Activated T-cell treated with anti-CD3 and anti-CD28 coated beads, Interleukin-2, amount 50 U/mL, for 24 hours (primary cell): ENCODE measurements at places on chromosomes 6 and 20.

GRCh38 chr20:5890773-5891441, 59.4 kb downstream of the TRMT6 start:
- DNase-seq, result no peak

DNA sequence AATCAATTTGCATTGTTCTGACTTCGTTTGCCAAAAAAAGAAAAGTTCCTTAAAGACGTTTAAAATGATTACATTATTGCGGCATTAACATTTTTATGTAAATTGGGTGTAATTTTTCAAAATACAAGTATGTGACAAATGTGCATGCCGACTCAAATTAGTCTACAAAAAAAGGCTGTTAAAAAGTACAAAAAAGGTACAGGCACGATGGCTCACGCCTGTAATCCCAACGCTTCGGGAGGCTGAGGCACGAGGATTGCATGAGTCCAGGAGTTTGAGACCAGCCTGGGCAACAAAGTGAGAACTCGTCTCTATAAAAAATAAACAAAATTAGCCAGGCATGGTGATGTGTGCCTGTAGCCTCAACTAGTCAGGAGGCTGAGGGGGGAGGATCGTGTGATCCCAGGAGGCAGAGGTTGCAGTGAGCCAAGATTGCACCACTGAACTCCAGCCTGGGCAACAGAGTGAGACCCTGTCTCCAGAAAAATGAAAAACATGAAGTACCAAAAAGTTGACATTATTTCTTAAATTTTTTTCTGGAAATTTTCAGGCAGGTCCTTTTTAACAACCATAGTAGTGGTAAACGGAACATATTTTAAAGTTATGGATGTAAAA, 90.2 kb downstream of the PTPN1 start:
- DNase-seq, result no peak

DNA sequence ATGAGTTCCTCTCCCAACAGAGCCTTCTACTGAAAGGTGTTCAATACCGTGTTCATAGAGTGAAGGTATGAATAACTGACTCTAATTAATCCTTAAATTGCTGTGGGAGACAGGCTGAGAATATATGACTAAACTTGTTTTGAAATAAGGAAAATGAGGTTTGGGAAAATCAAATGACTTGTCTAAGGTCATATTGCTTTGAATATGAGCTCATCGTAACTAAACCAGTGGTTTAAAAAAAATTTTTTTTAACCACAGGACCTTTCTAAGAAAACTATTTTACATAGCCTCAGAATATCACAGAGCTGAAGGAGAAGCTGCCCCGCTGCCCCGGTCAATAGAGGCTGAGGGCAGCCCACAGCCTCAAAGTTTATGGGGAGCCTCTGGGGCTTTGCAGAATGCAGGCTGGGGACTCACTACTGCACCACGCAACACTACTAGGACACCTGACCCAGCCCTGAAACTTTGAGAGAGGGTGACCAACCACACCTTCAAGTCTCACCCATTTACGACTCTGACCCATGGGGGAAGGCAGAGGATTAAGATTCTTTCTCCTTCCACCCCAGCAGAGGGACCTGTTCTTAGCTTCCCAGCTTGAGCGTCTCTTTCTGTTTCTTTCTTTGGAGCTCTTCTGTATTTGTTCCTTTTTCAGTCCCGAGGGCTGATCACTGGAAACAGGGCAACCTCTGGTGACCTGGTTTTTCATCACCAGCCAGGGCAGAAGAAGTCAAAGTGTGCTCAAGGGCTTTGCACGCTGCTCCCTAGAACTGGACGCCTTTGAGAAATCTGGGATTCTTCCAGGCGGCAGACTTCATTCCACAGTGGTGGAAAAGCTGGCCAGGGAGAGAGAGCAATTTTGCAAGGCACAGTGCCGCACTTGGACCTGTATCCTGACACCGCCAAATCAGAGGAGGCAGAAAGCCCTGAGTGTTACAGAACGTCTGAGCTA, 220.2 kb downstream of the ATXN1 start:
- no peak for DNase-seq

GRCh38 chr6:37698264-37699137, 818 bp upstream of the MDGA1 start:
- DNase-seq, result peak; percentile 78

GRCh38 chr20:5945963-5946362, 4.4 kb downstream of the TRMT6 start:
- no peak for DNase-seq

GRCh38 chr6:90445533-90446108, 141.3 kb downstream of the MAP3K7 start:
- no peak for DNase-seq

- no peak for DNase-seq
Measured at GRCh38 chr6:33235221-33235634, 26.9 kb downstream of the RING1 start.

GRCh38 chr6:82589509-82590206, 226.0 kb downstream of the TPBG start:
- no peak for DNase-seq

- no peak for DNase-seq
Measured at GRCh38 chr6:132506869-132507808, 5.8 kb downstream of the STX7 start.

- no peak for DNase-seq
Measured at GRCh38 chr20:5188736-5189135, 61.9 kb downstream of the CDS2 start.

GRCh38 chr20:36850759-36851158, 25.2 kb upstream of the TLDC2 start:
- DNase-seq, result no peak

DNA sequence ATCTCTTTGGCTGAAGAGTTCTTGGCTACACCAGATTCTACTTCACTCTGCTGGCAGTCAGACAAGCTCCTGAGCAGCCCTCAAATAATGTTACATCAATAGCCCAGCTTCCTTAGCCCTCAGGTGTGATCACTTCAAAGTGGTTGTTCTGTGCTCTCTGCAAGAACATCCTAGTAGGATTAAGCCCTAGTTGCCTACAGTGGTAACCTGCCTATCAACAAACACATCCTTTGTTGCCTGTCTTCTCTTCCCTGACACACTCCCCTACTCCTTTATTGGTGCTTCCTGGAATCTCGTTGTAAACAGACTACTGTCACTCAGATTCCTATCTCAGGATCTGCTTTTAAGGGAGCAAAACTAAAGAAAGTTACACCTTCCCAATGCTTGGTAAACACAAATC, 45.1 kb upstream of the TASP1 start:
- no peak for DNase-seq

GRCh38 chr6:1436334-1437306, 47.2 kb downstream of the FOXF2 start:
- DNase-seq, result no peak

- no peak for DNase-seq
Measured at GRCh38 chr6:106107043-106107613, 21.0 kb downstream of the PRDM1 start.

- no peak for DNase-seq
Measured at GRCh38 chr6:56381801-56382251, 134.4 kb upstream of the COL21A1 start.

DNA sequence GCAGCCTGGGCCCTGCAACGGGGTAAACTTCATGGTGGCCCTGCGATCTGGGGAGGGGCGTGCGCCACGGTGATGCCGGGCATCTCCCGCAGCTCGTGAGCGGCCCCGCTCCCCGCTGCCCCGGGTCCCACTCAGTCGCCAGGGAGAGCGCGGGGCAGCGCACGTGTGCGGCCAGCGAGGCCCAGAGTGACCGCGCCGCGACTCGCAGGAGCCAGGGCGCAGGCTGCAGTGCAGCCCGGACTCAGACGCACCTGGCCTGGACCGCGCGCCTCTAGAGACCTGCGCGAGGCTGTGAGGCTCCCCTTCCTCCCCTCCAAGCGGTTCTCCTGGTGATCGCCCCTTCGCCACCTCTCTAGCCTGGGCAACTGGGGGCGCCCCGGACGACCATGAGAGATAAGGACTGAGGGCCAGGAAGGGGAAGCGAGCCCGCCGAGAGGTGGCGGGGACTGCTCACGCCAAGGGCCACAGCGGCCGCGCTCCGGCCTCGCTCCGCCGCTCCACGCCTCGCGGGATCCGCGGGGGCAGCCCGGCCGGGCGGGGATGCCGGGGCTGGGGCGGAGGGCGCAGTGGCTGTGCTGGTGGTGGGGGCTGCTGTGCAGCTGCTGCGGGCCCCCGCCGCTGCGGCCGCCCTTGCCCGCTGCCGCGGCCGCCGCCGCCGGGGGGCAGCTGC, 652 bp downstream of the BMP6 start:
- peak; percentile 34 for DNase-seq

DNA sequence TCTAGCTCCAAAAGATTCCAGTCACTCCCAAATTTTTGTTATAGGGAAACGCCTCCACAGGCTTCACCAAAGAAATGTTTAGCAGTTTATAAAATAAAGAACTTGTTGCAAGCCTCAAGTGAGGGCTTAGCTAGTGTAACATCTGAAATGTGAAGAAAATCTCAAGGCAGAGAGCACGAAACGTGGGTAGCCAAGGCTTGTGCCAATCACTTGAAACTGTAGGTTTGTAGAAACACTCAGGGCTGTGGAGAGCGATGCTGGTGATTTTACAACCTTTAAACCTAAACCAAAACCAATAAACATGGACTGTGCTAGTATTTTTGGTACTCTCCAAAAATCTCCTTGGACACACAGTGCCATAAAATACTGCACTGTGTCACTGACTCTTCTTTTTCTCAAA, 108.1 kb upstream of the TRAF3IP2 start:
- no peak for DNase-seq

DNA sequence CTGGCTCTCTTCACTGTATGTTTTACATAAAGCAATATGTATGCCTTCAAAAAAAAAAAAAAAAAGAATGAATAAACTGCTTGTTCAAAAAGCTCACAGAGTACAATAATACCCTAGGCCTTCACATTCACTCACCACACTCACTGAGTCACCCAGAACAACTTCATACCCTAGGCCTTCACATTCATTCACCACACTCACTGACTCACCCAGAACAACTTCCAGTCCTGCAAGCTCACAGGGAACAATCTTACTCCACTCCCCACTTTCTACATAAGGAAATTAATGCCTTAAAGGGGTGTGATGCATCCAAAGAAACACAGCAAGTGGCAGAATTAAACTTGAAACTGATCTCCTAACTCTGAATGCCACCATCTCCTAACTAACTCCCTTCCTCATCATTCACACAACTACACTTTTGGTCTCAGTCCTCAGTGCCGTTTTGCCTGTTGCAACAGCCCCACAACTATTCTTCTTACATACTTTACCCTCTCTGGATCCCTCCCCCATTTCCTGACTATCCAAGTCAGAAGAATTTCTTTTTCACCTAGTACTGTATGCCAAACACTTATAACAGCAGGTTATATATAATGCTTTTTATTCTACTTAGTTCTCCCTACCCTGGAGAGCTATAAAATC, 34.2 kb downstream of the NHSL1 start:
- no peak for DNase-seq

DNA sequence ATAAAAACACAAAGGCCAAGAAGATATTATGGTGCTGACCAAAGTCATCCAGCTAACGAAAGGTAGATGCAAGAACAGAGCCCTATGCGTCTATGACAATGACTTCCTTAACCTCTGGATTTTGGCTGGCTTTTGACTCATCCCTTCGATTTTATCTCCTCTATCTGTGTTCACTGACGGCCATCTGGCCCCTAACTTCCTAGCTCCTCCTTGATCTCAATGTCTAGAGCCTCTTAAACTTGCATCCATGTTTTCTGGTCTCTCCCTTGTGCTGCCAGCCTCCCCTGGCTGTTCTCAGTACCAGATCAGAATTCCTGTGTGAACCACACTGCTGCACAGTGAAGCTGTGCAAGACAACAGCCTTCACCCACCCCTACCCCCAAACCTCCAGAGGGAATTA, 452.9 kb downstream of the UTRN start:
- no peak for DNase-seq

- no peak for DNase-seq
Measured at GRCh38 chr6:143691155-143691554, 13.4 kb downstream of the PHACTR2 start.

- no peak for DNase-seq
Measured at GRCh38 chr6:128025478-128025877, 124.6 kb upstream of the THEMIS start.

DNA sequence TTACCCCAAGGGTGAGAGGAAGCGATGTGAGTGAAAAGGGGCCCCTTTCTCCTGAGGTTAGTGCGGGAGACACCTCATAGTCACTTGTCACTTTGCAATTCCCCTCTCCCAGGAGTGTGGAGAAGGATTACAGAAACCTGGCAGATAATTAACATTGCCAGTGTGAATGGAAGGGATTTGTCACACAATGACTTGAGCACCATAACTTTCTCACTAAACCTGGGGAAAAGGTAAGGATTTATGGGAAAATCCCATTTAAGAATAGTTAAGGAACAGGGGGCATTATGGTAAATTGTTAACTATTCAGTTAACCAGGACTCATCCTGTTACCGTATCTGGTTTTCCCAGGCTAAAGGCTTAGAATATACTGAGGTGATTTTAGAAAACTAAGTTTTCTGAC, 219.5 kb upstream of the JAG1 start:
- no peak for DNase-seq
